Smooth muscle cell of the brain vasculature (primary cell): ENCODE measurements at places on chromosomes 12 and 14.
A peak's percentile ranks its signal among the peaks of the same experiment; 100 is the strongest.

DNA sequence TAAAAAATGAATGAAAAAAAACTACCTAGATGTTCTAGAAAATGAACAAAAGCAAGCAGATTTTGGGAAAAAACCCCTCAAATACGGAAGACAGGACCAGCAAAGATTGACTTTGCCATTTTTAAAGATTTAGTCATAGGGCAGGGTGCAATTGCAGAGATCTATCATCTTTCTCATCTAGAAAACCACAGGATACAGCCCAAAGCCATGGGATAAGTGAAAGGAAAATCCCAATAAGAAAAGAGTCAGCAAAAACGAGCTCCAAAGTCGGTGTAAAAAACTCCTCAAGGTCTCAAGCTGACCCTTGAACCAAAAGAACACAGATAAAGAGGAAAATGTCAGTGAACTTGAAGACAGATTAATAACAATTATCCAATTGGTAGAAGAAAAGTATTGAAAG is 28.0 kb downstream of the CEP290 start:
- no peak for DNase-seq

DNA sequence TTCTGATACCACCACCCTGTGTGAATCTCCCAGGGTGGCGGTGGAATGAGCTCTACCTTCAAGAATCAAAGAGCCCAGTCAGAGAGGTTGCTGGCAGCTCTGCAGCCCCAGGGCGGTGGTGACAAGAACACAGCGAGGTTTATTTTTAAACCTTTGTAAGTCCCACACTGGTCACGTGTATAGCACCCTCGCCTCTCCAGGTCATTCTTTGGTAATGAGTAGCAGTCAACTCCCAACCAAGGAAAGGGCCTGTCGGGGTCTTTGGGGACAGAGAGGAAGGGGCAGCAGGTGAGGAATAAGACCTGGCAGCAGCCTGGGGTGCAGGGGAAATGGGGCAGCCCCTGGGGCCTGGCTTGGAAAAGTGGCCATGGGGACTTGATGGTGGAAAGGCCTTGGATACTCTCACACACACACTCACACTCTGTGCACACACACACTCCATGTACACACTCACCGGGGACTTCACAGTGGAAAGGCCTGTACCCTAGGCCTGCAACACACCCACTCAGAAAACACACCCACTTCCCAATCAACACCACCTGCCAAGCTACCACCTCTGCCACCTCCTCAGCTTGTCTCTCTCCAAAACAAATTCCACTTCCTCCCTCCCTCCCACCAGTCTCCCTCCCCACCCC is 178.6 kb downstream of the DPF3 start:
- no peak for DNase-seq

DNA sequence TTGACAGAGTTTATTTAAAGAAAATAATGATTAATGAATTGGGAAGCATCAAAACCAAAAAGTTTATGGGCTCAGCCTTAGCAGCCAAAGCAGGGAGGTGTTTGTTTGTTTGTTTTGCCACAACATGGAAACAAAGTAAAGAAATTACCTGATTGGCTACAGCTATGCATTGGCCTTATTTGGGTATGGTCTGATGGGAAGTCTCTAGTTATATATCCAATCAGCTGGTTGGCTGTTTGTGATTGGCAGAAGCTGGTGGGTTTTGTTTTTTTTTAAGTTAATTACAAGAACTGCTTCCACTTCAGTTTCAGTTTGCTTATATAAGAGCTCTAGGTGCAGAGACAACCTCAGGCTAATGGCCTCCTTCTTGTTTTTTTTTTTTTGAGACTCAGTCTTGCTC is 4.6 kb upstream of the LEMD3 start:
- DNase-seq: no peak

DNA sequence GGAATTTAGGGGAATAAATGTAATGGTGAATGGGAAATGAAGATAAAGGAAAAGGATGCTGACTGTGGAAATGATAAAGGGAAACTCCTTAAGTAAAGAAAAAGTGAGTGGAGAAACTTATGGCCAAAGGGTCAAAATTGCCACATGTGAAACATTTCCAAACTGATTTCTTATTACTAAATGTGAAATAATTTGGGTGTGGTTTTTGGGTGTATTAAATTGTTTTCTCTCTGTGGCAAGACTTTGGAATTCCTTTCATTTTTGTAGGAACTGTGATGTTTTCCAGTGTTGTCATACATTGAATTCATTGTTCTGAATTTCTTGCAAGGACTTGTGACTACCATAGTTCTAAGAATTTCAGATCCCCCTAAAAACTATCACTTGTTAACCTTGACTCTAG is 1891.5 kb upstream of the SEL1L start:
- DNase-seq: no peak

- DNase-seq: no peak
Measured at GRCh38 chr12:40145896-40146295, 40.0 kb upstream of the SLC2A13 start.

GRCh38 chr12:70005864-70006618 is 181.0 kb downstream of the MYRFL start:
- no peak for DNase-seq

- DNase-seq: no peak
Measured at GRCh38 chr14:49879646-49880204, 13.2 kb upstream of the ARF6 start.

DNA sequence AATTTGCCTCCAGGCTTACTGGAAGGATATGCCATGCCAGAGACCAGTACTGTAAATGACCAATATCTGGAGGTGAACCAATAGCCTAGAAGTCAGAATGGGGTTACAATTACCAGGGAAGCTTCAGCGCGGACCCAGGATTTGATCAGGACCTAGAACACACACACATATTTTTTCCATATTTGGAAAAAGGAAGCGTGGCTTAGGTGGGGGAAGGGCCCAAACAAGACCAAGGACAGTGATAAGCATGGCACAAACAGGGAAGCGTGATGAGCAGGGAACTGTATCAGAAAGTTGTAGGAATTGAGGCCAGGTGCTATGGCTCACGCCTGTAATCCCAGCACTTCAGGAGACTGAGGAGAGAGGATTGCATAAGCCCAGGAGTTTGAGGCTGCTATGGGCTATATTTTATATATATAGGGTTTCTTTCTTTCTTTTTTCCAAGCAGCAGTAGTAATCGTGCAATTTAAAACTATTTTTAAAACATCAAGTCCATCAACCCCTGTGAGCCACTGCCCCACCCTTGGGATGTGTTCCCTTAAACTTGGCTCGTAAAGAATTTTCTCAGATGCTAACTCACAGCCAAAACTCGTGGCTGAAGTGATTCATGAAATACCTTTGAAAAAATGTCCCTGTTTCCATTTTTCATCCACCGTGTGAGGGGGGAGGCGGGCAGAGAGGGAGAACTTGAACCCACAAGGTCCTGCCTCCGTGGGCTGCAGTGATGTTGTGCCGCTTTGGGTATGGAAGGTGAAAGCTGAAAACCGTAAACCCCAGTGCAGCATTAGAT is 16.7 kb downstream of the HRK start:
- DNase-seq: no peak

GRCh38 chr12:110102255-110102654 is 21.9 kb upstream of the IFT81 start:
- no peak for DNase-seq

- peak; percentile 18 for DNase-seq
Measured at GRCh38 chr14:45426685-45427282, 173.8 kb upstream of the MIS18BP1 start.

GRCh38 chr12:45948546-45948945 is 41.8 kb downstream of the SCAF11 start:
- no peak for DNase-seq

GRCh38 chr12:108369736-108370396 is 30.8 kb upstream of the CMKLR1 start:
- no peak for DNase-seq

DNA sequence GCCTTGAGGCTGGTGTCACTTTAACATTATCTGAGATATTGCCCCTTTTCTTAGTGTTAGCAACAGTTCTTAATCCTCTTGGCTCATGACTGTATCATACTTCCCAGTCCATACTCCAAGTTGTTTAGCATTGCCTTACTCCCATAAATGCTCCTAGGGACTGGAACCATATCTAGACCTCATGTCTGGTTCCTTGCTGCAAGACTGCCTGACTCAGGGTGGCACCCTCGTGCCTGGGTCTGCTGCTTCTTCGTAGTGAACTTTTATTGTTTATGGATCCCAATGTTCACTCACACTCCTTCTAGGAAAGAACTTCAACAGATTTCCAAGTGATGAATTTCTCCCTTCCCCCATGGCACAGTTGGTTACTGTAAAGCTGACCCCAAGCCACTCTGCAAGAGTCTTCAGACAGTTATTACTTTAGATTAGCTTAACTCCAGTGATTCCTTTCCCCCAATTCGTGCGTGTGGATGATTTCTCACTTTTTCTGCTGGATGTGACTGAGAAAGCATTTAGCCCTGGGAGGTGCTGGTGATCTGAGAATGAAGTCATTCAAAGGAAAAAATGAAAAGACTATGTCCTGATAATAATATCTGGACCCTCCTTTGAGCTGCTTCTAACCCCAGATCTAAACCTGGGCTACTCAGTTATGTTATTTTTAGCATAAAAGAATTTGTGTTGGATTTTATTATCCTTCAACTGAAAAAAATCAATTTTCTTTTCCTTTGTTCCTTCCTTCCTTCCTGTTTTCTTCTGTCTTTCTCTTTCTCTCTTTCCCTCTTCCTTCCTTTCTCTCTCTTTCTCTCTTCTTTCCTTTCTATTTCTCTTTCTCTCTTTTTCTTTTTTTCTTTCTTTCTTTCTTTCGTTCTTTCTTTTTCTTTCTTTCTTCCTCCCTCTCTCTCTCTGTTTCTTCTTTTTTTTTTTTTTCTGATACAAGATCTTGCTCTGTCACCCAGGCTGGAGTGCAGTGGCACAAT is 47.5 kb upstream of the PPP1R12A start:
- no peak for DNase-seq

DNA sequence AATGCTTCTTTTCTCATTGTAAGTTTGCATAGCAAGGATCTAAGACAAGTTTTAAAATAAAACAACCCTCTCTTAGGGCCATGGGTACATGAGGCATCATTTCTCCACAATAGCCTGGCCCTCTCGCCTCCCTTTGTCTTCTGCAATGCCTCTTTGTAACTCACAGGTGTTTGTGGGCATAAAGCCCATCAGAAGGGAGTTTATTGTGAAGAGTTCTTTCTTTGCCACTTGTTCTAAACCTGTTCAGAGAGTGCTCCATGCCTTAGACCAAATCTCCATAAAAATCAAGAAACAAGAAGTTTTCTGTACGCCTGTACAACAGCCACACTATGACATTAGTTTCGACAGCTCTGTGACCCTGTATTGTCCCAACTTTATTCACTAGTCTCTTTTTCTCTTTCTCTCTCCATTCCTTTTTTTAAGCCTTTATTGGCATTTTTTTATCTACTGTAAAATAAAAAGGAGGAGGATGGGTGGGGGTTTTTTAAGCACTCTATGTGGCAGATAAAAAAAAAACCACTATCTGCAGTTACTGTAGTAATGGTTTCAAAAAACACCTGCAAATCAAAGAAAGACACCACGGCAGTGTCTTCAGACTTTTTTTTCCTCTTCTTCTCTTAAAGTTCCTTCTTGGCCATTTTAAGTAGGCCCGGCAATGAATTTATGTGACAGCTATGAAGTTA is 1.6 kb downstream of the C12orf42 start:
- DNase-seq: no peak

DNA sequence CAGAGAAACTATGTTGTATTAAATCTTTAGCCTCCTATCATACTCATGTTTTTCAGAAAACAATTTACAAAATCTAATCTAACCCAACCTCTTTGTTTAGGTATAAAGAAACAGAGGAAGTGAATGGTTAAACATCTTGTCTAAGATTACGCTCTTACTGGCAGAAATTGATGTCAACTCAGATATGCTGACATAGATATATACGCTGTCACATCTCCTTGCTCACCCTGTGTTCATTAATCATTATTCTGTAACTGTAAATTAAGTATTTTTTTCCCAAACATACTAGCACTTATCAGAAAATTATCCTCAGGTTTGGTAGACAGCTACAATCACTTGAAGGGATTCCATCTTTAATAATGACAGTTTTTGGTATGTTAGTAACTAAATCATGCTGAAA is 1127.6 kb upstream of the SEL1L start:
- DNase-seq: no peak

GRCh38 chr12:89721291-89721987 is 12.8 kb upstream of the ATP2B1 start:
- DNase-seq: no peak

DNA sequence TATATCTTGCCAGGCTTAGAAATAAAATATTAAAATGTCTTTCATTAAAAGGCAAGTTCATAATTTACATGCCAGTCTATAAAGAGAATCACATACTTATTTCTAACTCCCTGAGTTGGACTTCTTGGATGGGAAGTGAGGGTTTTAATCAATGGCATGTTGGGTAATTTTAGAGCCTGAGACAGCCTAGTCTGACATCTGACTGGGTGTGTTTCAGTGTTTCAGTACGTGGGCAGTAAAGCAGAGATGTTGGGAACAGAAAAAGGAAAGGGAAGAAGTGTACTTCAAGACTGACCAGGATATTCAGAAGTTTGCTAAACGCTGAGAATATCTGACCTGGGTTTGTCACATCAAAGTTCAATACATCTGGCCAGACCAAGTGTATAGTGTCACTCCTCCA is 171.8 kb downstream of the BTG1 start:
- no peak for DNase-seq

DNA sequence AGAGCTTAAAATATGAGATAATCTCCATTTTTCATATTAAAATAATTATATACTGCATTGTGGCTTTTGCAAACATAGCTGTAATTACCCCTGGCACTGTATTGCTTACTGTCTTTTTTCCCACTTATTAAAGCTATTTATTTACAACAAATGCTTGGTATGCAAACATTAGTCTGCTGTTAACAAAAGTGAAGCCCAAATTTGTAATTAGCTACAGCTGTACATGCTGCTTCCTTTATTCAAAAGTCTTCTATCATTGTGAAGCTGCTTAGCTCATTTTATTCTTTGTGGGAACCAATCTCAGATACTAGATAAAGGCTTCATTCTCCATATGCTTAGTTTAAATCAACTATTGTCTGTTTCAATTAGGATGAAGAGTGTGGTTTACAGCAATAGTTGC is 425.8 kb upstream of the FOXG1 start:
- no peak for DNase-seq

DNA sequence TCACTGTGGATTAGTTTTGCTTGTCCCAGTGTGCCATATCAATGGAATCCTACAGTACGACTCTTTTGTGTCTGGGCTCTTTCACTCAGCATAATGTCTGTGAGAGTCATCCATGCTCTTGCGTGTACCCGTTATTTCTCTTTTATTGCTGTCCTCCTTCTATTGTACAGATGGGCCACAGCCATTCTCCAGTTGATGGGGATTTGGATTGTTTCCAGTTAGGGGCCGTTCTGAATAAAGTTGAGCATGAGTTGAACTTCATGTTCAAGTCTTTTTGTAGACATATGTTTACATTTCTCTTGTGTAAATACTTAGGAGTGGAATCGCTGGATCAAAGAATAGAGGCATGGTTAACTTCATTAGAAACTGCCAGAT is 38.3 kb downstream of the MYO1H start:
- DNase-seq: no peak
